ENCODE measurements at places on chromosomes 2 and 18.

DNA sequence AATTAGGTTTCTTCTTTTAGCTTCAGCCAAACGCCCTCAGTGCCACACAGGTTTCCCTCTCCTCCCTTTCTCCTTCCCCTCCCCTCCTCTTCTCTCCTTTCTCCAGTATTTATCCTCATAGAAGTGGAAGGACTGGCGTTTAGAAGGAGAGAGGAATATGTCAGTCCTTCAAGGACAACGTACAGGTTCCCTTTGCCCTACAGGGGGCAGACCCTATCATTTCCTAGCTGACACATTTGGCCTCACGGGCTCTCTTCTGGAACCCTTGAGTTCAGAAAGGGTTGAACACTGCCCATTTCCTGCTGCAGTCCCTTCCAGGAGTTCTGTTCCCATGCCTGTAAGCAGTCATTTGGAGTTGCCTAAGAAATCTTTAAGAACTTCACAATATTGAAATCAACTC, 46.1 kb downstream of the CDCA7 start:
- H3K4me3 ChIP-seq = no peak overlapping the region
- peaks cover 37% of the 10 kb centered on the region for H3K27me3 ChIP-seq
- no peak for DNase-seq
- no peak overlapping the region for H3K27ac ChIP-seq

DNA sequence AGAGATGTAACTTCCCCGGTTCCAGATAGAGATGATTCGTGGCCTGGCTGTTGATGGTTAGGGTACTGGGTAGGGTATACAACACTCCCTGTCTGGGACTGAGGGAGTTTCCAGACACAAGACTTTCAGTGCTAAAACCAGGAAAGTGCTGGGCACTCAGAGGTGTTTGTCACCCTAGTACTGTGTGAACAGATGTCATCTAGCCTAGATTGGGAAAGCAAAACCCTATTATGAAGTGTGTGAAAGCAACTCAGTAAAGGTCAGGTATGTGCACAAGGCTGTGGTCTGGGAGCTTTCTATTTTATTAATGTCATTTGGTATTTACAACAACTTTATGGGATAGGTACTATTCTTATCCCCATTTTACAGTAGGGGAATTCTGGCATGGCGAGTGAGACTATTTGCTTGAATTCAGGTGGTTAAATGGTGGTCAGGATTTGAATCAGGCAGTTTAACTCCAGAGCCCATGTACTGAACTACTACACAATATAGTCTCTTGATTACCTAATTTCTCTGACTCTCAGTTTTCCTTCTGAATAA, 2.6 kb downstream of the BZW1 start:
- H3K4me3 ChIP-seq = no peak overlapping the region
- H3K36me3 ChIP-seq = peaks cover 11% of the 10 kb centered on the region
- no peaks in the 10 kb centered on the region for H3K27me3 ChIP-seq
- DNase-seq = no peak
- no peak overlapping the region for H3K27ac ChIP-seq

DNA sequence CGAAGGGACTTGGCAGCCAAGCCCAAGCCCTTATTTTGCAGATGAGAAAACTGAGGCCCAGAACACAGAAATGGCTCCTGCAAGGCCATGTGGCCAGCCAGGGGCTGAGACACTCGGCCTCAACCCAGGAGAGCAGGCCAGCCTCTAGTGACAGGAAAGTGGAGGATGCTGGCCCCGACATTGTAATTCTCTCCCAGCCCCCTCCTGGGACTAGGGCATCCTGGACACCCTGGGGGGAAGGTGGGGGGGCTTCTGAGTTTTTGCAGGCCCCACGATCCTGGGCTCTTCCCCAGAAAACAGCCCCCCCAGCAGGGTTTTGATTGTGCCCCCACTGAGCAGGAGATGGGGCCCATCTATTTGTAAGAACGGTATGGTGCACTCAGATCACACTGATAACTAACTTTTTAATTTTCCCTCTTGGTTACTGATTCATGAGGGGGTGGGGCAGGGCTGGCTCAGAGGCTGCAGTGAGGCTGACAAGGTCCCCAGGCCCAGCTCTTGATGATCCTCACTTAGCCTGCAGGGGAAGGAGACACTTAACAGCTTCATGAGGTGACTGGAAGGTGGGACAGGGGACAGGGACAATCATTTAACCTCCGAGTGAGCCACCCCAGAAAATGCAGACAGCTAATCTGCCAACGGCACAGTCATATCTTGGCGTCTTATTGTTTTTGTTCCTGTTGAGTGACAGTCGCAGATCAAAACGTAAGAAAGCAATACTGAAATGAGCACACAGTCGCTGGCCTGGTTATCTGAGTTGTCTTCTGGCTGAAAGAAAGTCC, 18.9 kb downstream of the SMAD7 start:
- H3K36me3 ChIP-seq = peaks cover 20% of the 10 kb centered on the region
- no peak for DNase-seq
- H3K4me1 ChIP-seq = peaks cover 78% of the 10 kb centered on the region
- no peak overlapping the region for H3K27ac ChIP-seq
- no peak overlapping the region for H3K4me3 ChIP-seq

GRCh38 chr2:188897096-188897495, 77.1 kb upstream of the COL3A1 start:
- H3K4me3 ChIP-seq = no peak overlapping the region
- H3K36me3 ChIP-seq = no peaks in the 10 kb centered on the region
- H3K27me3 ChIP-seq = no peaks in the 10 kb centered on the region
- H3K4me1 ChIP-seq = no peaks in the 10 kb centered on the region
- no peak for DNase-seq

DNA sequence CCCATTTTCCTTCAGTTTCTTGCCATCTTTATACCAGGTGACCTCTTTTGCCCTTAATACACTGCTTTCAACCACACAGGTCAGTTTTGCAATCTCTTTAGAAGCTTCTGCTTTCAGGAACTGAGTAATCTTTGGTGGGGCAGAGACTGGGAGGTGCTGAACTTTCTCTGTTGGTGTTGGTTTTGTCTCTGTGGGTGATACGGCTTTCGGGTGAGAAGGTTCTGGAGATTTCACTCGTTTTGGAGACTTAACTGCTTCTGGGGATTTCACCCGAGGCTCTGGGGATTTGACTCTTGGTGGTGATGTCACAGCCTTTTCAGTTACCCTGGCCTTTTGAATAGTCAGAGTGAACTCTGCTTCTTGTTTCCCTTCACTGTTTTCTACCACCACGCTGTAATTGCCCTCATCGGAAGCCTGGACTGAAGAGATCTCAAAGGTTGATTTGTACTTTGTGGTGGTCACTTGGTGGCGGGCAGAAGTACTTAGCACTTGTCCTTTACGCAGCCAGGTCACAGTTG, 50.4 kb downstream of the PLEKHA3 start:
- no peaks in the 10 kb centered on the region for H3K27me3 ChIP-seq
- H3K36me3 ChIP-seq = no peaks in the 10 kb centered on the region
- H3K4me3 ChIP-seq = no peak overlapping the region
- no peak overlapping the region for H3K27ac ChIP-seq
- H3K4me1 ChIP-seq = no peaks in the 10 kb centered on the region

GRCh38 chr2:156536534-156536933, 100.4 kb downstream of the GPD2 start:
- no peaks in the 10 kb centered on the region for H3K4me1 ChIP-seq
- H3K4me3 ChIP-seq = no peak overlapping the region
- no peaks in the 10 kb centered on the region for H3K27me3 ChIP-seq
- H3K27ac ChIP-seq = no peak overlapping the region

DNA sequence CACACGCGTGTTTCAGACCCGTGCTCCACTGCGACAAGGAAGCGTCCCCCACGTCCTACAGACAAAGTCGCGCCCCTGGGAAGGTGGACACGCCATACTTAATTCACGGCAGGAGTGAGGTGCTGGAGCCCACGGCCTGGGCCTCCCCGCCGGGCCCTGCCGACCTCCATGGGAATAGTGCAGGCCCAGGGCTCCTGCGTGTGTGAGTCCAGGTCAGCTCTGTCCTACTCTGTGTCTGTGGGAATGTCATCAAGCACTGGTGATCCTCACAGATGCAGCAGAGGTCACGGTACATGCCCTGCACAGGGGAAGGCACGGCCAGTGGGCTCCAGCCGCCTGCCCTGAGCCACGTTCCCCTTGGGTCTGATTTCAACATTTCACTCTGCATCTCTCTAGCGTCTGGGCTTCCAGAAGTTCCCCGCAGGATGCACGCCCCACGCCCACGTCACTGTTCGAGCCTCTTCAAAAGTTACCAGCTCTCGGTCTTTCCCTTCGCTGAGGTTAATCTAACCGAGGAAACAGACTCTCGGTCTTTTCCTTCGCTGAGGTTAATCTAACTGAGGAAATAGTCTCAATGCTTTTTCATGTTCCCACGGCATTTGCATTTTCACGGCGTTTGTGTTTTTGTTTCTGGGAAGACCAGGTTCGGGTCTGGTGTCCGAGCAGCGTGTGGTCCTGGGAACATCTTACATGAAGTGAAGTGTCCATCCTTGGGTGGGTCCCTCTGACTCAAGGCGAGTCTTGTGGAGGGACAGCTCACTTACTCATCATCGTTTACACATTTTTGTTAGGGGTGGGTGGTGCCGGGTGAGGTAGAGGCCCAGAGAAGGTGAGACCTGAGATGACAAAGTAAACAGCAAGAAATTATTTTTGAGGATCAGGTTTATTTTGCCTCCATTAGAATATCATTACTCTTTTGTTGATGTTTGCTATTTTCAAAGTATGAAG, 157.3 kb upstream of the ALKAL2 start:
- H3K27ac ChIP-seq = no peak overlapping the region
- H3K4me3 ChIP-seq = no peak overlapping the region
- H3K4me1 ChIP-seq = peaks cover 26% of the 10 kb centered on the region
- no peaks in the 10 kb centered on the region for H3K36me3 ChIP-seq
- DNase-seq = no peak

DNA sequence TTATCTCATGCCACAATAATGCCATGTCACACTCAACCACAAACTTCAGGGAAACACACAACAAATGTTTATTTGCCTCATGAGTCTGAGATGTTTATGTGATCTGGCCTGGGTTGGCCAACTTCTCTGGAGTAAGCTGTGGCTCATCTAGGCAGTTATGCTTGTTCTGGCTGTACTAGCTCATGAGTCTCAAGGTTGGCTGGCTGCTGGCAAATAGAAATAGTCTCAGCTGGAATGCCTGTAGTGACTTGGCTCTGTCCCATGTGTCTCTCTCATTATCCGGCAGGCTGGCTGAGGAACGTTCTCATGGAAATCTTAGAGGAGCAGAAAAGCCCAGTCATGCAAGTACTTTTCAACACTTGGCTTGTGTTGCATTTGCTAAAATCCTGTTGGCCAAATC, 234.9 kb upstream of the CDH2 start:
- no peaks in the 10 kb centered on the region for H3K4me1 ChIP-seq
- no peak for DNase-seq
- no peaks in the 10 kb centered on the region for H3K27me3 ChIP-seq
- H3K36me3 ChIP-seq = no peaks in the 10 kb centered on the region

DNA sequence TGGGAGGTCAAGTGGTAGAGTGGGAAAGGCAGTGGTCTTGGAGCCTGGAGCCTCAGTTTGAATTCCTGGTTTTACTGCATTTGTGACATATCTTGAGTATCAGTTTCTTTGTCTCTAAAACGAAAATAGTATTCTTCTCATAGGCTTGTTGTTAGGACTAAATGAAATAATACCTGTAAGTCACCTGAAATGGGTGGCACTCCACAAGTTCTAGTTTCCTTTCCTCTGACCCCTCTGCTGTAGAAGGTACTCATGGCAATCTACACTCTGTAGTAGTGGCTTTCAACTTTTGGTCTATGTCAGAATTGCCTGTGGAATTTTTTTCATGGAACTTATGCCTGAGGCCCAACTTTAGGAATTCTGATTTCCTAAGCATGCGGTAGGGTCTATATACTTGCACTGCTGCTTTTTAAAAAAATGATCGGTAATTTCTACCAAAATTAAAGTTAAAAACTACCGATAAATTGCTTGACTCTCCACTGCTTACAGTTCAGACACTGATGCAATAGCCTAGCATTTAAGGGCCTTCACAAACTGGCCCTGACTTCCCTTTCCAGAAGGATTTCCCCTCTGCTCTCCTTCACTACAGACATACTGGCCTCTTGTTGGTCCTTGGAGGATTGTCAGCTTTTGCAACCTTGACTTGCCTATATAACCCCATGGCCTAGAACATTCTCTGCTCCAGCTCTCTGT, 47.2 kb downstream of the PLEK start:
- no peaks in the 10 kb centered on the region for H3K36me3 ChIP-seq
- DNase-seq = no peak
- no peaks in the 10 kb centered on the region for H3K27me3 ChIP-seq
- no peak overlapping the region for H3K27ac ChIP-seq
